ENCODE measurements at places on chromosomes 7 and 10.

GRCh38 chr10:71276873-71277272, 42.2 kb upstream of the SLC29A3 start:
- no peak for DNase-seq

- DNase-seq = no peak
These were observed 113.2 kb downstream of the WDR37 start for GRCh38 chr10:1169186-1169885.

GRCh38 chr7:107469929-107470328, at the start of gene GPR22:
GPR22 (plus strand) TSS chr7:107470057; CDS start chr7:107474061, 4,004 bp downstream.
- DNase-seq = no peak

DNA sequence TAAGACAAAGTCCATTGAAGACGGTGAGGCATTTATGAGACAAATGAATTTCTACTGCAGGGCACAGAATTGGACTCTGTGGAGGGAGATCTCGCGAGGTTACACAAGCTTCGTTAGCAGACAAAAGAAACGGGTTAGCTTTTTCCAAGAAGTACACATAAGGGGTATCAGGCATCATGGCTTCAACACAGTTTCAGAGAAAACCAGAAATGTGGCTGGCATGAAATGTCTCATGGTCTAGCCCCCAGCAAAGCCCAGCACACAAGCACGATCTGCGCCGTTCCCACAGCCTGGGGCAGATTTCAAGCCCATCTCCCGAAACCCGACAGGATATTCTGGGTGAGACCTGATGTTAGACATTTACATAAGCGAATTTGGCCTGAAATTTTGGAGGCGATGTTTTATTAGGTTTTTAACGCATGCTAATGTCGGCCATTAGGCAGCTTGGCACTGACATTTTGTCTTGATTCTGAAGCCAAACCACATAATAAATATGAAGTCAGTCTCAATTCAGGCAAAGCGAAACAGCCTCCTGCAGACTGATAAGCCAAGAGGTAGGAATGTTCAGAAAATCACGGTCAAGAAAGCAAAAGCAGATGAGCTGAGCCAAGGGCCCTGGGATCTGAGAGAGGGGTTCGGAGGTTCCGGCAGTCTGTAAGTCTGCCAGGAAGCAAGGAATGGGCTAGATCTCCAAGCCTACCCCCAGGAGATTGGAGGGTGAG, 240.5 kb downstream of the PRPF18 start:
- no peak for DNase-seq

GRCh38 chr7:112084520-112084971, 121.7 kb downstream of the DOCK4 start:
- no peak for DNase-seq

GRCh38 chr7:2281541-2281940, 32.7 kb downstream of the SNX8 start:
- DNase-seq = no peak

- no peak for DNase-seq
These were observed 1.4 kb upstream of the RTKN2 start for GRCh38 chr10:62270020-62270419.

DNA sequence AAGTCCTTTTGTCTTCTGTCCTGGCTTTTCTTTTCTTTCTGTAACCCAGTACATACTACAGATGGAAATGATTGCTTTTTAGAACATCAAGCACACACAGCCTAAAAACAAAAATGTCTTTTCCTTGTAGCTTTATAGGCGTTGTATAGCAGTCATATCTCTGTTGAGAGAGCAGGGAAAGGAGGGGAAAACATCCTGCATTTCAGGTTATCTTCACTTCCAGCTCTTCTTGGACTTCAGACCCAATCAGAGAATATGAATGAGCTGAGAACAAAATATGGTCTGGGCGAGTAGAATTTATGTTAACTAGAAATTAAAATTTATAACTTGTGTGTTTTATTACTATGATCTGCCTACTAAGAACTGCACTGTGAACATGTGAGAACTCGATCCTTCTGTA, 14.7 kb downstream of the TMEM60 start:
- DNase-seq = no peak
